Activated CD8-positive, alpha-beta T cell treated with anti-CD3 and anti-CD28 coated beads, Interleukin-2, amount 10 ng/mL, durations not matched to agents 7 days and 5 days (primary cell): ENCODE measurements at places on chromosomes 4 and X.

- no peak for DNase-seq
These were observed 227.1 kb upstream of the FTHL17 start for GRCh38 chrX:31298916-31299315.

DNA sequence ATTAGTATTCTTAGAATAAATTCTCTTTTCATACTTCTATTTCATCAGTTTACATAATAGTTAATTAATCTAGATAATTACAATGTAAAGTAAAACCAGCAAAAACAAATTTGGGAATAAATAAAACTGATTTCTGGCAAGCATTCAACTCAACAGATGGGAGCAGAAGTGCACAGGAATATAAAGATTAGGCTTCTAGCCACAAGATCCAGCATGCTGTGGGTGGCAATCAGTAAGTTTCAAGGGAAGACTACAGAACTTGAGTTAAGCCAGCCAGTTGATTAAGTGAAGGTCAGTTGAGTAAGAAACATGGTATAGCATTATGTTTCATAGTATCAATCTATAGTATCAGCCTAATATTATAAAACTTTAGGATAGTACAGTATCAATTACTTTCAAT is 324.2 kb upstream of the AADAT start:
- DNase-seq: no peak

- DNase-seq: no peak
These were observed 532.7 kb downstream of the GRXCR1 start for GRCh38 chr4:43425206-43425605.

- no peak for DNase-seq
These were observed 502.1 kb upstream of the IGFBP7 start for GRCh38 chr4:57612279-57612678.

GRCh38 chrX:23953908-23954269 is 46.1 kb downstream of the CXorf58 start:
- DNase-seq: peak; percentile 30

GRCh38 chr4:10237131-10237530 is 120.5 kb upstream of the WDR1 start:
- DNase-seq: no peak

- no peak for DNase-seq
These were observed 19.5 kb downstream of the COMMD8 start for GRCh38 chr4:47444031-47444430.

DNA sequence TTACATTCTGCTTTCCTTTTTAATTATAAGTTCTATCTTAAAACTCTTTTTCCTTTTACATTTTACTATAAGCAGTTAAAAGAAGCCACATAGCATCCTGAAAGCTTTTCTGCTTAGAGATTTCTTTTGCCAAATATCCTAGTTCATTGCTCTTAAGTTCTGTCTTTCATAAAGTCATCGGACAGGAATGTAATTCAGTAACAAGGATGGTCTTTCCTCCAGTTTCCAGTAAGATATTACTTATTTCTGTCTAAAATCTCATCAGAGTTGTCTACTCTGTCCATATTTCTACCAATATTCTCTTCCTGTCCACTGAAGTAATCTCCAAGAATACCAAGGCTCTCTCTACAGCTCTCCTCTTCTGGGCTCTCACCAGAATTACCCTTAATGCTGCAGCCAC is 37.5 kb upstream of the ADH1C start:
- DNase-seq: no peak

- no peak for DNase-seq
These were observed 109.2 kb downstream of the CLNK start for GRCh38 chr4:10575414-10575813.

- DNase-seq: no peak
These were observed 661.2 kb downstream of the FAT4 start for GRCh38 chr4:125975861-125976397.

DNA sequence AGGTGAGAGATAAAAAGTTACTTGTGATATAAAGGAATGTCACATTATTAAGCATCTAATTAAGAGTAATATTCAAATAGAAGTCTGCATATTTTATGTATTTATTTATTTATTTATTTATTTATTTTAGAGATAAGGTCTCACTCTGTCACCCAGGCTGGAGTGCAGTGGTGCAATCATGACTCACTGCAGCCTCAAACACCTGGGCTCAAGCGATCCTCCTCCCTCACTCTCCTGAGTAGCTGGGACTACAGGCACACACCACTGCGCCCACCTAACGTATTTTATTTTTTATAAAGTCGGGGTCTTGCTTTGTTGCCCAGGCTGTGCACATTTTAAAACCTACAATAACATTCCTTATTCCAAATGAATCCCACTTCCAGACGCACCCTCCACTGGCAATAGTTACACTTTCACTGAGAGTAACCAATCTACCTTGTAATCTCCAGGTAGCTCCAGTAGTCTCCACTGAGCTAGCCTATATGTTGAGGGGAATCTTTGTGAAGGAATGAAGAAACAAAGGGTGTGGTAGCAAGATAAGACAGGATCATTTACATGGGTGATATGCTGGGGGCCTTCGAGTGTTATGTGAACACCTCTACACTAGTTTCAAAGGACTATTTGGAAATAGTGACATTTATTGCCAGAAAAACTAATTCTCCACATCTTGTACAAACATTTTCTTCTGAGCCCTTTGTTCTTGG is 11.9 kb downstream of the SH3D19 start:
- DNase-seq: no peak

- no peak for DNase-seq
These were observed 321.6 kb upstream of the PITX2 start for GRCh38 chr4:110944501-110944900.

DNA sequence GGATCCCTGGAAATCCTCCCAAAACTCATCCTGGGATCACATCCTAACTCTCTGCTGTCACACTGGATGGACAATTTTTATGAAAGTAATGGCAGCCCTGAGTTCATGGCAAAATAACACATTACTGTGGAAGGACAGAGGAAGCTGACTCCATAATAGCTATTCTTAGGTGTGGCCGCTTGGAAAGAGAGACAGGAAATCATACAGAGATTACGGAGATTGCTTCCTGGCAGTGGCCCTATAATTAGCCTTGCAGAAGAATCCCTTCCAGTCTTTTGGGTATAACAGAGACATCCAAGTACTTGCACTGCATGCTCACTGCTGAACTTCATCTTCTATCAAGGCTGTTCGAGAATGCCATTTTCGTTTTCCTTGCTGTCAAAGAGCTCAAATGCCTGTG is 133.1 kb upstream of the VCX start:
- no peak for DNase-seq

DNA sequence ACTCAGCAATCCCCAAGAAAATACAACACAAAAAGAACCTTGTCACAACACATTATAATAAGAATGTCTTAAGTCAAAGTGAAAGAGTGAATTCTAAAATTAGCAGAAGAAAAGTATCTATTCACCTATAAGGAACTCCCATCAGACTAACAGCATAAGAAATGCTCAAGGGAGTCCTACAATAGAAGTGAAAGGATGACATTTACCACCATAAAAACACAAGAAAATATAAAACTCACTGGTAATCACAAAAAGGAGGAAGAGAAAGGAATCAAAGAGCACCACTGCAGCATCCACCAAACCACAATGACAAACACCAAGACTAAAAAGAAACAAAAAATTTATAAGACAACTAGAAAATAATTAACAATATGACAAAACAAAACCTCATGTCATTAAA is 257.0 kb upstream of the AGTR2 start:
- no peak for DNase-seq

DNA sequence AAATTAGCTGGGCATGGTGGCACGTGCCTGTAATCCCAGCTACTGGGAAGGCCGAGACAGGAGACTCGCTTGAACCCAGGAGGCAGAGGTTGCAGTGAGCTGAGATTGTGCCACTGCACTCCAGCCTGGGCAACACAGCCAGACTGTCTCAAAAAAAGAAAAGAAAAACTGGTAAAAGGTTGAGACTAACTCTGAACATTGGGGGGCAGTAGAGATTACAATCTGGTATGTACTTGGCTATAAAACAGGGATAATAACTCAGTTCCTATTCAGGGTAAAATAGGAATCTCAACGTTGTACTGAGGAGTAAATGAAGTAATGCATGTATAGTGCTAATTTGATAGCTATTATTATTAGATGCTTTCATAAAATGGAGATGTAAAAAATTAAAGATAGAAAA is 12.5 kb upstream of the KLF8 start:
- DNase-seq: no peak

DNA sequence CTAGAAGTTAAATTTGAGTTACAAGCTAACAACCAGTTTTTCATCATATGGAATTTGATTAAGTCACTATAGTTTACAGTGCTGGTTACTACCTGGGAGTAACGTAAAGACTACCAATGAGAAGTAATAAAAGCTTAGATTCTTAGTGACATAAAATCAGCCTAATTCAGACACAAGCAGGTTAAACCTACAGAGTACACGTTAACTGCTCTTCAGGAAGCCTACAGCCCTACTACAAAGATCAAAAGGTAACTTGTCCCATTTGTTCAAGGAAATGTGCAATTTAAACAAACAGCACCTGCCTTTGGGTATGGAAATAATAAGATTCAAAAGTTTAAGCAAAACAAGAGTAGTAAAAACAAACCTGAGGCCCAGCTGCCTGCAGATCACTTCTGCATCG is 21.5 kb downstream of the PRSS12 start:
- DNase-seq: no peak

- DNase-seq: no peak
These were observed 75.9 kb downstream of the CLNK start for GRCh38 chr4:10608501-10609219.

DNA sequence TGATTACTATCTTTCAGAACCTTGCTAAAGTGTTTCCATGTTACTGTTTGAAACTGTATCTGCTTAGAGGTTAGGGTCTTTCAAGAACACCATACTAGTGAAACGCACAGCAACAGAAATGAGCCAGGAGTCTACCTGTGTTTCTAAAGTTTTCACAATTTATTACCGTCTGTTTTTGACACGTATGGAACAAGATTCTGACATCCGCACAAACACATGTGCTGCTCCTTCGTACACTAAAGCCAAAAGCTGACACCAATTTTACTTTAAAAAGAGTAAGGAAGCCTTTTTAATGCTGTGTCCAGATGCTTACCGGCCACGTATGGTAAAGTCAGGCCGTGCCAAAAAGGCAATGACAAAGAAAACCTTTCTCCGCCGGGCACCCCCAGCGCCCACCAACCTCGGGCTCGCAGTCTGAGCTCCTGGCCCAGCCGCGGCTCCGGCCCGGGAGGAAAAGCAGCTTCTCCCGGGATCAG is 532 bp downstream of the RPS4X start:
- DNase-seq: no peak

GRCh38 chrX:71998836-71999509 is 88.3 kb downstream of the NHSL2 start:
- peak; percentile 29 for DNase-seq

DNA sequence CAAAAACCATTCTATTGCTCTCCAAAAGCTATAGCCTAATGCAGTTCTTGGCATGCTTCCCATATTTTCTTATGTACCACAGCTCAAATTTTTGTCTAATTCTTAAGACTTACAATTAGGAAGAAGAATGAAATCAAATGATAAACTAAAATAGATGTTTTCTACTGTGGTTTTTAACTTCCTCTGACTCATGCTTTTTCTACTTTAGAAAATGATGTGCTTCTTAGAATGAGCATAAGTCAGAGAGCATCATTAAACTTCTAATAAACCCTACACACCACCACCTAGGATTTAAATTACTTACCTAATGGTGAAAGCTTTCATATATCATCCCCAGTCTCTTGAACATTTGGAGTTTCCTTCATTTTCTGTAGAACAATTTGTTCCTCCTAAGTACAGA is 217.0 kb upstream of the NDST3 start:
- DNase-seq: no peak

- DNase-seq: no peak
These were observed 1941.1 kb downstream of the PCDH7 start for GRCh38 chr4:32661229-32661628.

DNA sequence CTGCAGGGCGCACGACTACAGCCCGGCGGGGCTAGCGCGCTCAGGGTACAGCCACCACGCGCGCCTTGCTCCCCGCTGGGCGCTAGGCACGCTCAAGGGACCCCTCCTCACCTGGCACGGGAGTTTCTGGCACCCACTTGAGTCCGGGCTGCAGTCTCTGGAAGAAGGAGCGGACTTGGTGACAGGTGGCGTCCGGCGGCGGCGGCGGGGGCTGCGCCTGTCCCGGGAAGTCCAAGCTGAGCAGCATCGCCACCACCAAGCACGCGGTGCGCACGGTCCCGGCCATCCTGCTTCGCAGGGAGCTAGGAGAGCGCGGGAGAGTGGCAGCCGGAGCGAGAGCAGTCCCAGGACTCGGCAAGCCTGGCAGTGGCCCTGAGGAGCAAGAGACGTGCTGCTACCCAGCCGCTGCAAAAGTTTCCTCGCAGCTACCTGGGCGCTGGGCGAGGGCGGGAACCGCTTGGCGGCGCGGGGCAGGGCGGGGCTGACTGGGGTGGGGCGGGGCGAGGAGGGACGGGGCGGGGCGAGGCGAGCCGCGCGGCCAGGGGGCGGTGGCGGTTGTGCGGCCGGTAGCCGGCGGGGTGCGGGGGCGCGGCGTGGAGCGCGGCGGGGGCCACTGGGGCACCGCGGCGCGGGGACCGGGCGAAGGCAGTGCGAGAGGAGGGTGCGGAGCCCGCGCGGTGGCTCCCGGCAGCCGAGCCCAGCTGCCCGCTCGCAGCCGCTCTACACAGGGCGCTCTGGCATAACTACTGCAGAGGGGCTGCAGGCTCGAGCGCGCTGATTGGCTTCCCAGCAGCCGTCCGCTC is at the start of gene GPC3:
TSS of gene GPC3 (minus strand) at position 431 of the 803 bp plus-strand sequence.
- peak; percentile 41 for DNase-seq

- no peak for DNase-seq
These were observed 1056.4 kb upstream of the POU3F4 start for GRCh38 chrX:82451725-82452124.

- DNase-seq: no peak
These were observed 17.6 kb upstream of the CCNI start for GRCh38 chr4:77093401-77093800.

DNA sequence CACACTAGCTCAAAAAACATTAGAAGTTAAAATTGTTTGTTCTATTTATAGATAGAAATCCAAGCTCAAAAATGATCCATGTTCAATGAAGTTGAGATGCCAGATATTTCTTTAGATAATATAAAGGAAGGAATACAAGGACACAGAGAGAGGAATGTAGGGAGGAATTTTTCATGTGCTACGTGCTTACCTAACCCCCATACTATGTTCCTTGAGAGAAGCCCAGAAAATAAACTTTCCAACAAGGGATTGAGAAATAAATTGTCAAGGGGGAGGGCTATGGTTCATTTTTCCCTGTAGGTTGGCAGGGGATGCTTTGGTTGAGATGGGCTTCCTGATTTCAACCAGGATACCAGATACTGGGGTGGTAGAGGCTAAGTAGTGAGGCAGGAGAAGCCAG is 15.6 kb upstream of the ADH5 start:
- DNase-seq: no peak

- DNase-seq: no peak
These were observed 804.5 kb downstream of the C4orf33 start for GRCh38 chr4:129900430-129900953.

DNA sequence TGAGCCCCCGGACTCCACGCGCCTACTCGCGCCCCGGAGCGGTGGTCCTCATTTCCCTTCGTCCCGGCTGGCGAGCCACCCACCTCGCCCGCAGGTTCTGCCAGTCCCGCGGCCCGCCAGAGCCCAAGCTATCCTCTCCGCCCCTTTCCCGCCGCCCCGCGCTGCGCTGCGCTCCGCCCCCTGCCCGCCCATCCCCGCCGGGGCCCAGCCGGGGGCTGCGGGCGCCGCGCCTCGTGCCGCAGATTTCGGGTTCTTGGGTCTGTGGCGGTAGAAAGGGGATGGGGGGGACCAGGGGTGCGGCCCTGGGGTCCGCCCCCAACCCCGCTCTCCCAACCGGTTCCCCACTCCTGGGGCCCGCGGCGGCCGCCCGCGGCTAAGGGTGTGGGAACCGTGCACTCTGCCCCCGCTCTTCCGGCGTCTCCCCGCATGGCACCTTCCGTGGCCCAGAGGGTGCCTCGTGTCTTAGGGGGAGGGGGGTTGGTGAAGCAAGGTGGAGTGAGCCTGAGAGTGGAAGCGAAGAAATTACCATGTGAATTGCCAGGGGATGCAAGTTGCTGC is 650.8 kb upstream of the DIPK2B start:
- DNase-seq: peak; percentile 58
